Hematopoietic multipotent progenitor cell treated with erythropoietin and hydrocortisone succinate and interleukin-3 and kit ligand, for 6 days (in vitro differentiated cells): ENCODE measurements at places on chromosomes 11 and 22.

GRCh38 chr11:36454941-36455631 is 55.0 kb downstream of the TRAF6 start:
- DNase-seq: no peak

DNA sequence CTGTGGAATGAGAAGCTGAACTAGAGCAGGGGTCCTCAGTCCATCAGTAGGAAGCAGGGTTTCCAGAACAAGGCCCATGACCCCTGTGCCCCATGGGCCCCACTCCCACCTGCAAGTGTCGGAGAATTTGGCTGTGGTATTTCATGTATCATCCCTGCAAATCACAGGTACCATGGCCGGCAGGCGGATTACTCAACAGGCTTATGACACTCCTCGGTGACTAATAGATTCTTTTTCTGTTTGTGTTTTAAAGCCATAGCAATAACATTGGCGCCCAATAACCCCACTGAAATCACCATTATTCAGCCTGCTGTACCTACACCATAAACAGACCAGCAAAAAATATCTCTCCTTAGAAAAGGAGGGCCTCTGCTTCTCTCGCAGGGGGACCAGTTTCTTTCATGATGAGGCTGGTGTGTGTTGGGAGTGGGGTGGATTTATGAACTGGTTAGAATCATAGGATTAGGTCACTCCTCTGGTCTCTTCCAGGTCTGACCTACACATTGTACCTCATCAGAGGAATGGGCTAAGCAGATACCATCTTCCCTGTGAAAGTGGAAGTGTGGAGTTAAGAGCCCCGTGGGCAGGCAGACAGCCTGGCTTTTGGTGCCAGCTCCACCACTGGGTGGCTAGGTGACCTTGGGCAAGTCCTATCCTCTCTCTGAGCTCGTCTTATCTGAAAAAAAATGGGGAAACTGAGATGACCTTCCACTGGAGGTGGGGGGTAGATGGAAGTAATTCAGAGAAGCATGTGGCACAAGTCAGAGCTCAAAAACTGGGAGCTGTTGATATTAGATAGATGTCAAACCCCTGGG is 60.2 kb upstream of the WNT11 start:
- no peak for DNase-seq

GRCh38 chr11:57330029-57330428 is 5.3 kb upstream of the TNKS1BP1 start:
- no peak for DNase-seq

DNA sequence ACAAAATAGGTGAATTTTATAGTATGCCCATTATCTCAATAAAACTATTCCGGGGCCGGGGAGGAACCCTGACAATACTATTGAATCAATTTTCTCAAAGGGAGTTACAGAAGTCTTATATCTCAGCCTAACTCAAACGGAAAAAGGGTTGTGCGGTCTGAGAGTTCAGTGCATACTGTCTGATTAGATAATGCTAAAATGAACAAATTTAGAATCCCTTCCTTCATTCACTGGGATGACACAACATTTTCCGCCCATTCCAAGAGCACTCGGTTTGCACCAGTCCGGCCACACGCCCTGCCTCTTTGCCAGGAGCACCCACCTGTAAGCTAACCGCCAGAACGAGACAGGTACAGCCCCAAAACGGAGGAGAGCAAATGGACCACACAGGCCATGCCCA is 50.0 kb upstream of the NFRKB start:
- peak; percentile 80 for DNase-seq

DNA sequence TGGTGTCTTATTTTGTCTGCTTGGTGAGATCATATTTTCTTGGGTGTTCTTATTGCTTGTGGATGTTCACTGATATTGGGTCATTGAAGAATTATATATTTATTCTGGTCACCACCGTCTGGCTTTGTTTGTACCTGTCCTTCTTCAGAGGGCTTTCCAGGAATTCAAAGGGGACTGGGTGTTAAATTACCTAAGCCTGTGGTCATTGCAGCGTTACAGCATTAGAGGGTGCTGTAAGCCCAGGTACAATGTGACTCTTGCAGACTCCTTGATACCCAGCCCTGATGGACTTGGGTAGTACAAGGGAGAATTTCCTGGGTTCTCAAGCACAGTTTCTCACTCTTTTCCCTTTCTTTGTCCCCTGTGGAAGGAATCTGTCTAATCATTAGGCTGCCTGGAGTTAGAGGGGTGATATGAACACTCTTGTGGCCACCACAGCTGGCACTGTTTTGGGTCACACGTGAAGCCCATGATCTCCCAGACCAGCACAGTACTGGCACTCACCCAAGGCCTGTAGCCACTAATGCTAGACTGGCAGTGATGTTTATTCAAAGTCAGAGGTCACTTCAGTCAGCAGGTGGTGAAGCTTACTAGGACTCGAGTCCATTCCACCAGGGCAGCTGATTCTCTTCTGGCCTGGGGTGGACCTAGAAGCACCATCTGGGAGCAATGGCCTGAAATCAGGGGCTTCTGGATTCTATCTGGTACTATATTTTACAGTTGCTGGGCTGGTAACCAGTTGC is 56.1 kb upstream of the NARS2 start:
- DNase-seq: no peak

DNA sequence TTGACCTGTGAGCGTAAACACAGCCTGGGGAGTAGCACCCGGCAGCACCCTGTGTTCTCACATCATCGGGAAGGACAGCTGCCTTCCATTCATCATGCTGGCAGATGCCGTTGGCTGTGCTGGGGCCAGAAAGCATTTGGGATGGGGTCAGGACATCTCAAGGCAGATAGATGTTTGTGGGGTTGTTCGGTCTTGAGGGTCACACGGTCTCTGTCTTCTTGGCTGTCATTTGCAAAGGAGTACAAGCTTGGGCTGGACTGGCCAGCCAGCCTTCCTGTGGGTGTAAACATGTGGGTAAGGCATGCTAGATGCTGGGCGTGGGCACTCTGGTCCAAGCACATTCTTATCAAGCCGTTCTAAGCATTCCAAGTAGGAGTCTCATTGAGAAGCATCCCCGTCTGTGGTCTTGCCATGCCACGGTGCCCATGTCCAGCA is 81.4 kb downstream of the TBC1D22A start:
- no peak for DNase-seq
